ENCODE measurements at places on chromosomes 7 and 10.
A peak's percentile ranks its signal among the peaks of the same experiment; 100 is the strongest.

- peak; percentile 76 for DNase-seq
Observed at GRCh38 chr7:16644636-16645592, 640 bp downstream of the ANKMY2 start.

DNA sequence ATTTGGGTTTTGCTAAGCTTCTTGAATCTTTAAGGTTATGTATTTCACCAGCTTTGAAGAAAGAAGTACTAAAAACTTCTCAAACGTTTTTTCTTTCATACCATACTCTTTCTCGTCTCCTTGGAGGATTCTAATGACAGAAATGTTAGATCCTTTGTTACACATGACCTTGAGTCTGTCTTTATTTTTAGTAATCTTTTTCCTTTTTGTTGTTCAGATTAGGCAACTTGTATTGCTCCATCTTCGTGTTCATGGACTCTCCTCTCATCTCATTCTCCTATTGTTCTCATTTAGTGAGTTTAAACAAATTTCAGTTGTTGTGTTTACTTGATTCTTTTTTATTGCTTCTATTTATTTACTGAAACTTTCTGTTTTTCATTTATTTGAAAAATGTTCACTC lies 73.7 kb downstream of the WDFY4 start:
- DNase-seq = no peak

DNA sequence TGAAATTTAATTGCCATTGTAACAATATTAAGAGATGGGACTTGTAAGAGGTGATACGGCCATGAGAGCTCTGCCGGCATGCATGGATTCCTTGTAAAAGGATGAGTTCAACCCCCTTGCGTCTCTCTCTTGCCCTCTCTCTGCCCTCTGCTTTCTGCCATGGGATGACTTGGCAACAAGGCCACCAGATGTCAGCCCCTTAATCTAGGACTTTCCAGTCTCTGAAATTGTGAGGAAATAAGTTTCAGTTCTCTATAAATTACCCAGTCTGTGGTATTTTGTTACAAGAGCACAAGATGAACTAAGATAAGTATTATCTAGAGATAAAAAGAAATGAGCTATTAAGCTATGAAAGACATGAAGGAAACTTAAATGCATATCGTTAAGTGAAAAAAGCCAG lies 145.7 kb upstream of the AHR start:
- no peak for DNase-seq

DNA sequence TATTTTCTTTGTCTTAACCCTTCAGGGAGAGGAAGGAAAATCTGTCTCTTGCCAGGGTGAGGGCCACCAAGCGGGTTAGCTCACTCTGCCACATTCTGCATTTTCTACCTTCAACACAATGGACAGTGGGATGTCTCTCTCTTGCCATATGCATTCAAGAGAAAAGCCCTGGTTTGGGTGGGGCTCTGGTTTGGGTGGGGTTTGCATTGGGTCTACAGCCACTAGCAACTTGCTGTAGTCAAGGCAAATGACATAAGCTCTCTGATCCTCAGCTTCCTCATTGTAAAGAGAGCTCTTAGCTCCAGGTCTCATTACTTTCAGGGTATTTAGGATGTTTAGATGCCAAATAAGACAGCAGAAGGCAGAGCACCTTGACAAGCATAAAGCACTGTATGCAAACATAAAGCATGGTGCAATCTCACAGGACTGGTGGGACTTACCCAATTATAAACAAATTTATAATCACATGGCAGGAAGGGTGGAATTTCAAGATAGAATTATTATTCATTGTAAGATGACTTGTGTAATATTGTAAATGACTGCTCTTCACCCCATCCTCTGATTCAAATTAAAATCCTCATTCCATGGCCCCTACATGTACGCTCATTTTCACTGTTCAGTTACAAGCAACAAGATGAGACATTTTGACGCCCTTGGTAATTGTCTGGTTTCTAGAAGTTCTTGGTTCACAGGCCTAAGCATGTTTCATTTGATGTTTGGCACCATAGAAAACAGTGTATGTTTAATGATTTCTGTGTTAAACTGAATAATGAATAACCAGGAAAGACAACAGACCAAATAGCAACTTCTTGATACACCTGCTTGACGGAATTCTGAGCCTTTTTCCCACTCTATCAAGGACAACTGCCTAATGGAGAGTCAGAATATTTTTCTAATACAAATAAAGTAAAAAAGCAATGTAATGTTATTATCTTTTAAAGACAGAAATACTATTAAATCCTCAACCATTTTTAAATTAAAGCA lies 258.9 kb downstream of the KCNMA1 start:
- no peak for DNase-seq

- no peak for DNase-seq
Observed at GRCh38 chr7:15430911-15431310, 130.9 kb downstream of the AGMO start.

DNA sequence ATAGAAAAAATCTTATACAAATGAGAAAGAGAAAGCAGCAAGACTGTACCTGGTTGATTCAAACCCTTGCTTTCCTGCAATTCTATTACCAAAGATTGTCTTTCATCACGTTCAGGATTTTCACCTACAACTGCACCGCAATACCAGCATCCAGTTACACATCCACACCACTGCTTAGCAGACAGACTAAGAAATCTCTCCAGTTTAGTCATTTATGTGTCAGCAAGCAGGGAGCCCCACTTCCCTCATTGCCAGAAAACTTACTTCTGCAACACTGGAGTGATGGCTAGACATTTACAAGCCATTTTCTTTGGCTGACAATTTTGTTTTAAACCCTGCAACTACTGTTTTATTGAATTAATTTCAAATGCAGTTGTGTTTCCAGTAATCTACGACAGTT lies 359.6 kb upstream of the MEOX2 start:
- DNase-seq = no peak

DNA sequence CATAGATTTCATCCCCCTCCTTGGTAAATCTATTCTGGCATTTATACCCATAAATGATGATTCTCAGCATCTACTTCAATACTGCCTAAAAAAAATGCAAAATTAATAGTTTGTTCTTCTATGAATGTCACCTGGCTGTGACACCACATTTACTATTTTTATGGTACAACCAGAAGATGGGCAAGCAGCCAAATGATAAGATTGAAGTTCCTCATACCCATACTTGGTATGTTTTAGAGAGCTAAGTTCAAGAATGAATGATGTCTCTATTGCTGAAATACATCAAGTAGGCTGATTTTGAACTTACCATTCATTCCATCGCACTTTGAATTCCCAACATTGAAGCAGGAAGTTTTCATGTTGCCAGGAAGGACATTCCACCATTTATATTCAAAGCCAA lies 134.2 kb downstream of the ELAPOR2 start:
- no peak for DNase-seq

GRCh38 chr7:100163006-100163531 lies 4.5 kb upstream of the TRAPPC14 start:
- DNase-seq = no peak

DNA sequence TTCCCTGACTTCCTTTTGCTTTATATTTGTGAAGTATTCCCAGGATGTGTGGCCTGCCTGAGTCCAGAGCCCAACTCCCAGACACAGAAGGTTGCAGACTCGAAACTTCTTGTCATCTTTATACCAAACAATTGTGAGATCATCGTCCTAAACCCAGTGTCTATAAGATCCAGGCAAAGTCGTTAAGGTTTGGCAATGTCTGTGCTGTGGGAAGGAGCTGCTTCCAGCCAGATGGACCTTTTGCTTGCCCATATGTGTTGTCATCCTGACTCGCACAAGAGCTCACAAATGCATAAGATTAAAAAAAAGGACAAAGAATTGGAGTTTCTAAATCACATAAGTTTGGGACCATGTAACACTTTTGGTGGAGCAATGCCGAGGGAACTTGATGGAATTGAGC lies 37.0 kb downstream of the WNT2 start:
- no peak for DNase-seq

GRCh38 chr10:10854725-10855124 lies 162.9 kb upstream of the CELF2 start:
- DNase-seq = no peak

- DNase-seq = no peak
Observed at GRCh38 chr10:29874606-29875269, 184.6 kb downstream of the JCAD start.

GRCh38 chr7:14673202-14673601 lies 229.3 kb downstream of the DGKB start:
- no peak for DNase-seq

DNA sequence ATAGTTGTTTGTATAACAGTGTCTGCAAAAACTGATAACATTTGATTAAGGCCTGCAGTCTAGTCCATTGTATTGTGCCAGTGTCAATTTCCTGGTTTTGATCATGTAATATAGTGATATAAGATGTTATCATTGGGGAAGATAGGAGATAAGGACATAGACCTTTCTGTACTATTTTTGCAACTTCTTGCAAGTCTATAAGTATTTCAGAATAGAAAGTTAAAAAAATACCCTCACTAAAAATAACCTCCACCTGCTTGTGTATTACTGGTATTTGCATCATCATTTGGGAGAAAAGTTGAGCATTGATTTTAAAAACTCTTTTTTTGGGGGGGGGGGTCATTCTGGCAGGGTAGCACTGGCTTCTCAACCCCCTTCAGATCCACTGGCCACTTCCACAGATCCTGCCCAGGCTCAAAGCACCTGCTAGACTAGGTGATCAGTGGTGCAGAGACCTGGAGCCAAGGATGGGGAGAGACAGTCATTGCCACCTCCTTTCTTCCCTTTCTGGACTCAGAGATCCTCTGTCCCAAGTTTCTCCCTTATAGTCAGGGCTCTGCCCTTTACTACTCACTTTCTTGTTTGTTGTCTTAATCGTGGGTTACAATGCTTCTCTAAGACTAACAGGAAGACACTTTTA lies 103.0 kb downstream of the RBM20 start:
- no peak for DNase-seq

DNA sequence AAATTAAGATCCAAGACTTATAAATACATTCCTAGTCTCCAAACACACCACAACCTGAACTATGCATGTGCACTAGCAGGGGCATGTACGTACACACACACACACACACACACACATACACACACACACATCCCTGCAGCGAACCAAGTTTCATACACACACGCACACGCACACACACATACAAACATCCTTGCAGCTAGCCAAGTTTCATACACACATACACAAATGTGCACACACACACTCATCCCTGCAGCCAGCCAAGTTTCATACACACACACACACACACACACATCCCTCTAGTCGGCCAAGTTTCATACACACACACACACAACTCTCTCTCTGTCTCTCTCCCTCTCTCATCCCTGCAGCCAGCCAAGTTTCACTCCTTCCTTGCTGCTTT lies 82.7 kb upstream of the WIPF3 start:
- no peak for DNase-seq

- DNase-seq = no peak
Observed at GRCh38 chr7:22332461-22332870, 24.5 kb downstream of the RAPGEF5 start.

GRCh38 chr10:101987136-101987535 lies 68.8 kb downstream of the ARMH3 start:
- DNase-seq = no peak

- no peak for DNase-seq
Observed at GRCh38 chr7:16693601-16694318, 47.8 kb downstream of the BZW2 start.

DNA sequence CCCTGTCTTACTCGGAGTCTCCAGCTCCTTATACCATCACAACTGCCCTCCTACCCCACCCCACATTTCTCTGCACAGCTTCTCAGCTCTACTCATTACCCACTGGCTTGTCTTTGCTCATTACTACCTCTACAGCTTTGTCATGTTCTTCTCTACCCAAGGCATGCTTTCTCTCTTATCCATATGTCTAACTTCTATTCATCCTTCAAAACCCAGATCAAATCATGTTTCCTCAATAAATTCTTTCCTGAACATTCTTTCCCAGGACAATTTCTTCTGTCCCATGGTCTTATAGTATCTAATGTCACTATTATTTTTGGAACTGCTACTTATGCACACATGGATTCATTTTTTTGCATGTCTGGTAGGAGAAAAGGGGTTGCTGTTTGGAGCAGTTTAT lies 231.4 kb downstream of the PTEN start:
- no peak for DNase-seq

- DNase-seq = no peak
Observed at GRCh38 chr7:111137296-111138192, 46.6 kb downstream of the LRRN3 start.

DNA sequence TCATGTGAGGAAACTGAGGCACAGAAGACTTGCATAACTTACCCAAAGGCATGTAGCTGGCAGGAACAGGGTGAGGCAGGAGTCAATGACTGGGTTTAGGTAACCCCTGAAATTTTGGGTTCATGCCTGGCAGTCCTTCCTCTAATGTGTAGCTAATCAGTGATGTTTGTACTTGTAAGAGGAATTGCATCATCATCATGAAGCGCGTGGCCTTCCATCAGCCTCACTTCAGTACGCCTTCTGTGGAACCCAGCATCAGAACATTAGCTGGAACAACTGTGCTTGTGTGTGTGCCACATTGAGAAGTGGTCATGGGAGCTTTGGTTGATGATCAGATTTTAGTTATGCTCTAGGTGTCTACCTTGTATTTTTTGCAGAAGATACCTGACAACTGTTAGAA lies 18.2 kb upstream of the STMP1 start:
- DNase-seq = no peak

- peak; percentile 41 for DNase-seq
Observed at GRCh38 chr10:3803295-3803926, 18.4 kb upstream of the KLF6 start.

DNA sequence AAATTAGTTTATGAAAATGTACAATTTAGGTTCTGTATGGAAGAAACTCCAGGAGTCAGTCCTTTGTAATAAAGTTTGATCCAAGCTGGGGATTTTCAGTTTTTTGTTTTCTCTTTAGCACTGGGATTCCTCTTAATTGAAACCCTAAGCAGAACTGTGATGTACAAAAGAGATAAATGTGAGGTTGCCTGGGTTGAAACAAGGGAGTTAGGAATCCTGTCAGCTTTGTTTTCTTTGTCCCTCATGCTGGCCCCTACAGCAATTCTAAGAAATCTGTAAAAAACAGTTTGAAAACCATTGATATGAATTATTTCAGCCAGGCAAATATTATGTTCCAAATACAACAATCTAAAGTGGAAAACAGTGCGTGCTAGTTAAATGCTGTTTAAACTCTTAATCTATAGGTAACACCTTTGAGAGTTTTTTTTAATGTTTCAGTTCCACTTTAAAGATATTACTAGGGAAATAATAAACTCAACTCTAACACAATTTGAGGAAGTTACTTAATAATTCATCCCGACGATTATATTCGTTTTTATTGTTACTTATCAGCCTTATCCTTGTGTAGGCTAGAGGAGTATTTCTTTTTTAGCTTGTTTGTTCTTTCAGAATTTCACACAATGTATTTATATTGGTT lies 65.3 kb downstream of the SGCE start:
- no peak for DNase-seq

- no peak for DNase-seq
Observed at GRCh38 chr7:153022475-153023193, 263.1 kb downstream of the ACTR3B start.

All from WERI-Rb-1 (cell line).